ENCODE measurements at places on chromosomes 6 and 20. TPM values are rescaled to one million over a fixed set of nuclear protein-coding genes. Genes with fewer than 3 reads are reported as not detected.

DNA sequence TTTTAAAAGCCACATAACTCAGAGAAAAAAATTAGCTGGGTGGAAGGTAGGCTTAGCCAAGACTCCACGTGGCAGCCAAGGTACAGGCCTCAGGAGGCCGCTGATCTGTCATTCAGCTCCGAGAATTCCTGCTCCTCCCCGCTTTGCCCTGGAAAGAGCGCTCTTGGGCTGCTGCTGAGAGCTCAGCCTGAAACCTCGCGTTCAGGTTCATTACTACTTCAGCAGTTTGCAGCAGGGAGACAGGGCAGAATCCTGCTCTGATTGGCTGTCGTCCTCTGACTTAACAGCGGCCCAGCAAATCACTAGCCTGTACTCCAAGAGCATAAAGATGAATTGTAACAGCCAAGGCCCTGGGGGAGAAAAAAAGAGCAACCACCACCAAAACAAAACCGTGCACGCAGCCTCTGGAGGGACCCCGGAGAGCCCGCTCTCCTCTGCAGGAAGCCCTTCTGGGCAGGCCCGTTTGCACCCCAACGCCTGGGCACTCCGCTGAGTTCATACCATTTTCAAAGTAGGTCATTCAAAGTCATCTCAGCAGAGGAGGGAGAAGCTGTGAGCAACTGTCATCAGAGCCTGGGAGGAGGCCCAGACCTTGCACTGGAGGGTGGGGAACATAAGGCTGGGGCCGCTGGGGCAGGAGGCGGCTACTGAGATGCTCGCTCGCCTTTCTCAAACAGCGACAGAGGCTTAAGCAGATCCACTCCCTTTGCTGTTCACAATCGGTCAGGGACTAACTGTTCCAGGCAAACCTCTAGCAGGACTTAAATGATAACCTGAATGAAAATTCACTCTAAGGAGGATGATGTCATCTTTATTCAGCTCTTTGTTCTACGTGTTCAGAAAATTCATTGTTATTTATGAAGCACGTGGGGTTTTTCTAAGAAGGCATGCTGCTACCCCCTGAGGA, 42.3 kb upstream of the ATXN1 start:
- DNase-seq = peak; percentile 69

DNA sequence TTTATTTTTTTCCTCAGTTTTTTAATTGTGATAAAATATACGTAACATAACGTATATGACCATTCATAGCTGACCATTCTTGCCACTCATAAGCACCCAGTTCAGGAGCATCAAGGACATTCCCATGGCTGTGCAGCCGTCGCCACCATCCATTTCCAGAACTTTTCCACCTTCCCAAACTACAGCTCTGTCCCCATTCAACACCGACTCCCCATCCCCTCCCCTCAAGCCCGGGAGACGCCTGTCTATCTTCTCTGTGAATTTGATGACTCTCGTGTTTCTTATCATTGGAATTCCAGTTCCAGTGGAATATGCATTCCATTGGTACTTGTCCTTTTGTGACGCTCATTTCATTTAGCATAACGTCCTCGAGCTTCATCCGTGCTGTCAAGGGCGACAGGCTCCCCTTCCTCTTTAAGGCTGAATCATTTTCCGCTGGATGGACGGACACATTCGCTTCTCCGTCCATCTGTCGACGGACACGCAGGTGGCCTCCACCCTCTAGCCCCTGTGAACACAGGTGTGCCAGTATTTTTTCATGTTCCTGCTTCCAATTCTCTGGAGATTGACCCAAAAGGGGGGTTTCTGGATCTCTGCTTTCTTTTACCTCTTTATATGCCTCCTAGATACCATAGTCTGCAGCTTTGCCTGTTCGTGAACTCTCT, 88.1 kb downstream of the YTHDF1 start:
- no peak for DNase-seq

GRCh38 chr6:151437401-151437800, 14.5 kb downstream of the RMND1 start:
- no peak for DNase-seq

DNA sequence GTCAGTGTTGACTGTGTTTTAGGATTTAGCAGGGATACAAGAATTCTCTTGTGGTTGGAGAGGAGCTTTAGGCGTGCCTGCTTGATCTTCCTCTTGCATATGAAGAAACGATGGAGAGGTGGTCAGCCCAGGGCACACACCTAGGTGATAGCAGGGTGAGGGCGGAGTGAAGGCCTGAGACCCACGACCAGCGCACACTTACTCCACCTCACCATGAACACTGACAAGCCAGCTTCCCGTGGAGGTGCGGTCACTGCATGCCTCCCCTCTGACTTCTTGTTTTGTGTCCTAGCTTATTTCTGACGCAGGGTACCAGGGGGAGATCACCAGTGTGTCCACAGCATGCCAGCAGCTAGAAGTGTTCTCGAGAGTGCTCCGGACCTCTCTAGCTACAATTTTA, 8.1 kb downstream of the NELFCD start:
- DNase-seq = no peak

DNA sequence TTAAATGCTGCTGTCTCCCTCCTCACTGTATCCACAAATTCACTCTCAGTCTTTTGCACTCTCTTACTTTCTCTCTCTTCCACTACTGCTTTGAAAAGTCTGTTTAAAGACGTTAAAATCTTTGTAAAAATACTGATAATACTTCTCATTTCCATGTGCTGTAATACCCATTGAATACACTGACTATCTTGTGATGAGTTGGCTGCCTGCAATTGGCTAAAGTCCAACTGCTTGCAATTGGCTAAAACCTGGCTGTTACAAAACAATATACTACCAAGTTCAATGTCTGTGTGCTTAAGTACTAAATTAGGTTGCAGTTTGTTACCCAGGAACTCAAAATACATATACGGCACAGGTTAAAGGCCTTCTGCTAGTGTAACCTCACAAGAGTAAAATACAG, 264.8 kb downstream of the THBS2 start:
- DNase-seq = no peak

DNA sequence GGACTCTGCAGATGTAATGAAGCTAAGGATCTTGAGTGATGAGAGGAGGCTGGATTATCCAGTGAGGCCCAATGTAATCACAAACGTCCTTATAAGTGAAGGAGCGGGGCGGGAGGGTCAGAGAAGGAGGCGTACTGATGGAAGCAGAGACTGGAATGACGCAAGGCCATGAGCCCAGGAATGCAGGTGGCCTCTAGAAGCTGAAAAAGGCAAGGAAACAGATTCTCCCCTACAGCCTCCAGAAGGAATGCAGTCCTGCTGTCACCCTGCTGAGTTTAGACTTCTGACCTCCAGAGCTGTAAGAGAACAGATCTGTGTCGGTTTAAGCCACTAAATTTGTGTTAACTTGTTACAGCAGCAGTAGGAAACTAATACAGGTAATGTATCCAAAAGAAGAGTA, 227.9 kb downstream of the PTPRT start:
- DNase-seq = no peak

Gene GSTA3
- total RNA-seq = not detected

Gene BPIFB1
- not detected for total RNA-seq

Gene FAM209B
- total RNA-seq = not detected

Gene DSP
- total RNA-seq = 381 TPM

Gene TP53RK
- total RNA-seq = 3.5 TPM
